ENCODE measurements at places on chromosomes 2 and 18.

DNA sequence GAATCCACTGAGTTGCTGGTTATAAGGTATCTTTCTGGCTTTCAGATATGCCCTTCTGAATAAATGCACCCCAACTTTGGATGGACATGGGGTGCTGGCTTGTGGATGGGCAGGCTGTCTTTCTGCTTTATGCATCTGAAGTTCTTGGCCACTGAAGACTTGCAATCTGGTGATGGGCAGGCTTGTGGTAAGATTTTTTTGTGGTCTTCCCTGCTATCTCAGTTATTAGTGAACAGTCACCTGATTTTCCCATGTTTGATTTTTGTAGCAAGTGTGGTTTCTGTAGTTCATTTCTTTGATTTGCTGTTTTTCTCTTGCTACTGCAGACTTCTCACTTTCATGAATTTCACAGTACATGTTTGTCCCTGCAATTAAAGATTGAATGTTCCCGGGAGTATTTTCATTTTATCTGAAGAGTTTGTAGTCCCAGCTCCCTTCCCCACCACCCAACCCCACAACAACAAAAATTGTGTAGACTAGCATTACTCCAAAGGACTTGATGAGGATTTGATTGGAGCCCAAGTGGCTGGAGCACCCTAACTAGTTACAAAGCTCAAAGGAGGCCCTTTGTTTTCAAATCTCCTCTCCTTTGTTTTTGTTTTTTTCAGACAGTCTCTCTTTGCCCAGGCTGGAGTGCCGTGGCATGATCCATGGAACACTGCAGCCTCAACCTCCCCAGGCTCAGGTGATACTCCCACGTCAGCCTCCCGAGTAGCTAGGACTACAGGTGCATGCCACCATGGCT, 63.6 kb upstream of the MGAT5 start:
- no peak for DNase-seq

DNA sequence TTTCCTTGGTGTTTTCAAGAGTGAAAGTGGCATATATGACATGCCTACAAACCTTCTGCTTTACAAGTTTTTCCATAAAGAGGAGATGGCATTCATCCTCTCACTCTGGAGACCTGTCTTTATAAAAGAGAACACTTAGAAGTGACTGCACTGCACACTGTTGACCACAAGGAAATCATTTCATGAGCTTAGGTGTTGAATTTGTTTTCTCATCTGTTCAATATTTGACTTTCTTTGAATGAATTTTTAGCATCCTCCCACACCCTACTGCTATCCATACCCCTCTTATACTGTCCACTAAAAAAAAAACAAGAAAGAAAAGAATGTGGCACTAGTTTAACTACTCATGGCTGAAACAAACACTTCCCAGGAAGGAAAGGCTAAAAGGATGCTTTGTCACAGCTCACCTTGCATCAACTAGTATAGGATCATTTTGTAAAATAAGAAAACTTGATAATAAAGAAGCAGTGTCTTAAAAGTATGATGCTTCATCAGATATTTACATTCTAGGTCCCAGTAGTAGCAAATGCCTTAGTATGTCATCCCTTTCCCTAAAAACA, 83.0 kb downstream of the ACVR1 start:
- DNase-seq: no peak

DNA sequence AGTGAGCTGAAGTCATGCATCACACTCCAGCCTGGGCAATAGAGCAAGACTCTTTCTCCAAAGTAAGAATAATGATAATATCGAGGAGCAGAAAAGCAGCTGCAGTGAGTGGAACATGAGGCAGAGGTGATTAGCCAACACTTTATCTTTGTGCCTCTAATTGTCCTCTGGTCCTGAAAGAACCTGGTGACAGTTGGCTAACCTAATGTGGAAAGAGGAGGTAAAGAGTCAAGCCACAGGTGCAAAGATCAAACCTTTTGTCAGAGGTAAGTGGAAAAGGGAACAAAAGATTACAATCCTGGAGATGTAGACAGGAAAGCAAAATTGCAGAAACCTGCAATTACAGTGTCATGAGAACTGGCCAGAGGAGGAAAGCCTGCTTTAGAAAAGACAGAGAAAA, 53.5 kb upstream of the LCLAT1 start:
- DNase-seq: no peak

DNA sequence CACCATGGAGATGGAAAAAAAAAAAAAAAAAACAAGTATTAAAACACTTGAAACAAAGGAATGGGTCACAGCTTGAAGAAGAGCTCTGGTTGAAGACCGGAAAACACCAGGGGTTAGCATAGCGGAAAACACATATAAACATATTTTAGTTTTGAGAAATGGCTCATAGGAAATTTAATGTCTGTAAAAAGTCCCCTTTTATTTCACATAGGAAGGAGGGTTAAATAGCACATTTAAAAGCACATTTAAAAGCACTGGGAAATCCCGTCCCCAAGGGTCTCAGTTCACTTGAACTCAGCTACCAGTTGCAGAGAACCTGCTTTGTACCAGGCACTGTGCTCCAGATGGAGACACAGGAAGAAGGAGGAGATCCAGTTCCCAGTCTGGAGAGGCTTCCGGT, 65.5 kb downstream of the KCNE4 start:
- no peak for DNase-seq

- no peak for DNase-seq
Measured at GRCh38 chr2:101265893-101266499, 13.3 kb downstream of the CNOT11 start.

- DNase-seq: no peak
Measured at GRCh38 chr2:1601067-1601412, 143.3 kb downstream of the PXDN start.

DNA sequence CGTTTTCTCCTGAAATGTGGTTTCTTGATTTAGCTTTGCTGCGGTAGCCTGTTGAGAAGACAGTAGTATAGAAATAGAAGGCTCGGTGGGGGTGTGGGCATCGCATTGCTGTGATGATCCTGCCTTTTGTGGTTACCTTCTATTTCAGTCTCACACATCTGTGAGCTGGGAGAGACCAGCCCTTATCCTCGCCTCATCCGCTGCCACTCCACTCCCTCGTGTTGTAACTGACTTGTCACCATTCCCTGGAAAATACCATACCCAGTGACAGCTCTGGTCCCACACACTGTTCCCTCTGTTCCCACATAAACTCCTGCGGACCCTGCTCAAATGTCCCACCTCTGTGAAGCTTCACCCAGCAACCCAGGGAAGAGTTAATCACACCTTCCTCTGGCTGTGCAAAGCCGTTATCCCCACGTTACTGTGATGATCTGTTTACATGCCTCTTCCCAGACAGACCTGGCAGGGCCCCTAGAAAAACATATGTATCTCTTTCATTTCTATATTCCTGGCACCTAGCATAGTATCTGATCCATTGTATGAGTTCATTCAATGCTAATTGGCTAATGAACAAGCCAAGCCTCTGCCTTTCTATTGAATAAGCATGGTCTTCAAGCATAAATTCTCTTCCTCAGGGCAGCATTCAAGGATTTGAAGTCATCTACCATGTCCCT, 114.6 kb downstream of the MAPK4 start:
- no peak for DNase-seq

DNA sequence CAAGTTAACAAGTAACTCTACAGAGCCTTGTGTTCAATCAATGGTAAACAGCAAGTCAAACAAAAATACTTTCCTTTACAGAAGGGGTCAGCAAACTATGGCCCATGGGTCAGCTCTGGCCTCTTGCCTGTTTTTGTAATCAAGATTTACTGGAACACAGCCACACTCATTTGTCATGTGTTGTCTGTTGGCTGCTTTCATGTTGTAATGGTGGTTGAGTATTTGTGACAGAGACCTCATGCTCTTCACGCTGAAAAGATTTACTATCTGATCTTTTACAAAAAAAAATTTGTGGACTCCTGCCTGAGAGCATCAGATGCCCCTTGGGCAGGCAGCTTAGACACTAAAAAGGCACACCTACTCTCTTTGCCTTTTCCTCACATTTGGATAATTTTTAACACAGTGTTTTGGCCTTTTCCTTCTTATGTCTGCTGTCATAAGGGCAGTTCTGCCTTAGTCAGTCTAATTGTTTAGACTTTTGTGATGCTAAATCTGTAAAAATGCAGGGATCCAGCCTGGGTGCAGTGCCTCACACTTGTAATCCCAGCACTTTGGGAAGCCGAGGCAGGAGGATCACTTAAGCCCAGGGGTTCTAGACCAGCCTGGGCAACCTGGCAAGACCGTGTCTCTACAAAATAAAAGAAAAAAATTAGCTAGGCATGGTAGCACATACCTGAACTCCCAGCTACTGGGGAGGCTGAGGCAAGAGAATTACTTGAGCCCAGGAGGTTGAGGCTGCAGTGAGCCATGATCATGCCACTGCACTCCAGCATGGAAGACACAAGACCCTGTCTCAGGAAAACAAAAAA, 18.3 kb downstream of the IL1B start:
- no peak for DNase-seq

- no peak for DNase-seq
Measured at GRCh38 chr2:236674238-236674637, 104.6 kb downstream of the ACKR3 start.

GRCh38 chr2:41694536-41695049, 353.2 kb upstream of the PKDCC start:
- DNase-seq: no peak

DNA sequence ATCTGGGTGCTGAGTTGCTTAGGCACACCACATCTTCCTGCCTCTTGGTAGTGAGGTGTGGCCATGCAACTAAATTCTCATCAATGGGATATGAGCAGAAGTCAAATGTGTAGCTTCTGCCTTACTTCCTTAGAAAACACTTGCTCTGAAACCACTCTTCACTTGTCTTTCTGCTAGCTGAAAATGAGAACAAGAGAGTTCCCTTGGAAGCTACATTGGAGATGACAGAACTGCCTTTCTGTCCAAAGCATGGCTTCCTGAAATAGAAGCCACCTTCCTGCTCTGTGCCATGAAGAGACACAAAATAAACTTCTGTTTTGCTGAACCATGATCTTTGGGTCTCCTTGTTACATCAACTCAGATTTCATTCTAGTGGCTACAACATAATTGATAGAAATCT, 659.9 kb downstream of the IRS1 start:
- no peak for DNase-seq

DNA sequence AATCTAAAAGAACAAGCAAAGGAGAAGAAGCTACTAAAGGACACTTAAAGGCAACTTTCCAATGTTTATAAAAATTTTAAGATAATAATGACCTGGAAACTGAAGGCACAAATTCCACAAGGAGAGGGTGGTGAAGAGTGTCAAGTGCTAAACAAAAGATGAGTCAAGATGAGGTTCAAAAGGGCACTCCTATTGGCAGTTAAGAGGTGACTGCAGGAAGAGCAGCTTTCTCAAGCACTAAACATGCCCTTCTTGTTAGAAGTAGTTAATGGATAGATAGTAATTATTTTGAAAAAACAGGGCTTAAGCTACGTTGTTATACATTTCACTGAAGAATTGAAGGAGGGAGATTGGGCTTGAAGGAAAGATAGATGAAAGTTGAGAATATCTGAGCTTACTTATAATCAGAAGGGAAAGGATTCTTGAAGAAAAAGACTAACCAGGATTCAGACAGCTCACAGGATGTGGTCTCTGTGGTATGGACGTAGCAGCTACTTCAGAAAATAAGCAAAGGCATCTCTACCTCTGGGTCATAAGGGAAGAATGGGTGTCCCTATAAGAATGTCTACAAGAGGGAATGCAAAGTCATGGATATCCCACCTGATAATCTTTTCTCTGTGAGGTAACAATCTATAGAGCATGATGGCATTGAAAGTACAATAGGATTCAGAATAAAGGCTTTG, 454.7 kb upstream of the SLC39A10 start:
- no peak for DNase-seq

DNA sequence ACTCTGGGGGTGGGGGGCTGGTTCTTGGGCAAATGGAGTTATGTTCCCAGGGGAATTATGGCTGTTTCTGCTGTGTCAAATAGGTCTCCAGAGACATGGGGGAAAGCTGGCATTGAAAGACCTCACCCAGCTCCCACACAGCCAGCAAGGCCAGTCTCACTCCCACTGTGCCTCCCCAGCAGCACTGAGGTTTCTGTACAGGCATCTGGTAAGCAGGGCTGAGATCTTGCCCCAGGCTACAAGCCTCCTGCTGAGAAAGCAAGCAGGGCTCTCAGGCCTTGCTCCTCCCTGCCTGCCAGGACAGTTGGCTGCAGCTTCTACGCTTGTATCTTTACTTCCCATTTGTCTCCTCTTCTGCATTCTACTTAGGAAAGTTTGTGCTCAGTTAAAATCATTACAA, 50.5 kb upstream of the FHOD3 start:
- DNase-seq: no peak

DNA sequence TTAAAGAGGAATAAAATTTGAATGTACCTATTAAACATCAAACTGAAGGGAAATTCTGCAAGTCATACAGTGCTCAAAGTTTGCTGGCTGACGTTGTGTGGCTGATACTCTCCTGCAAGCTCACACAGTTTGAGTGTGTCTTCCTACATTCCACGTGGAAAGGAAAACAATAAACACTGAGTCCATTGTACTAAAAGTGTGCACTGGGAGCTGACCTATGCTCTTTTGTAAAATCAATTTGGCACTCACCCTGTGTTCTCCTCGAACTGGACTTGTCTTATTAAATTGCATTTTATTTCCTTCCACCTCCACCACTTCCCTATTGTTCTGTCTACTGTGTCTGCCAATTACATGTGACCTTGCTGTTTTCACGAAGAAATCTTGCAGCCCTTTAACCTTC, 458.0 kb downstream of the CPS1 start:
- DNase-seq: no peak

- peak; percentile 41 for DNase-seq
Measured at GRCh38 chr2:10497797-10498251, 49.7 kb upstream of the ODC1 start.

- DNase-seq: no peak
Measured at GRCh38 chr18:11751341-11752115, 62.5 kb downstream of the GNAL start.

GRCh38 chr2:186399082-186399644, 86.9 kb upstream of the ZC3H15 start:
- DNase-seq: no peak

- DNase-seq: no peak
Measured at GRCh38 chr18:59318460-59319050, at the start of gene CPLX4. Gene CPLX4 (minus strand): TSS chr18:59318649. CDS start chr18:59318462, 187 bp downstream.

DNA sequence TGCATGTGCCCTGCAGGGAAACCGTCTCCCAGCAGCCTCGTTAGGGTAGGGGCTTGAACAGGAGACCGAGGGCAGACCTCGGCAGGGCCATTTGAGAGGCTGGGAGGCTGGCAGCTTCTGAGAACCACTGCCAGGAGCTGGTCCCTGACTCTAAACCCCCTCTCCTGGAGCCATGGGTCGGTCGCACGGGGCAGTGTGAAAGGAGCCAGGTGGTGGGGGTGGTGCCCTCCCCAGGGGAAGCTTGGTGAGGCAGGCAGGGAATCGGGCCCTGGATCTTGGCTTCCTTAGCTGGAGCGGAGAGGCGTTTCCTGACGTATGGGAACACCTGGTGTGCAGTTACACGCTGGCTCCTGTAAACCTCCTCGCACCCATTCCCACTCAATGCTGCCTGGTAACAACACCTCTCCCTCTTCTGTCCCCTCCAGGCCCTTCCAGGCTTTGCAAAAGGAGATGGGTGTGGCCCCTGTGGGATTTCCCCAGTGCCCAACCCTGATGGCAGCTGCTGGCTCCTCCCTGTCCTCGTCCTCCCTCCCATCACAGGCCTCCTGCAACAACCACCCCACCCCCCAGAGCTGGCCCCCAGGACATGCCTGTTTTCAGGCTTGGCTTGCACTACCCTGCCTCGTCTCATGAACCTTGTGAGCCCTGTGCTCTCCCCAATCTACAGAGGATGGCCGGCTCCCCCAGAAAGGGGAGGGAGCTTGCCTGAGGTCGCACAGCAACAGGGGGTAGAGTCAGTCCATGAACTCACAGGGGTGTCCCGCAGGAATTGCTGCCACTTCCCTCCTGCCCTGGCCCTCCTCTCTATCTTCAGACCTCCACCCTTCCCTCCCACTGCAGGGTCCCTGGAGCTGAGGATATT, 24.4 kb downstream of the ADRA2B start:
- no peak for DNase-seq
